ENCODE measurements at places on chromosomes 11 and 22.

GRCh38 chr11:121426476-121427399 is 25.4 kb upstream of the SORL1 start:
- no peak for DNase-seq

GRCh38 chr11:75023446-75024067 is 34.8 kb downstream of the NEU3 start:
- DNase-seq: no peak

- no peak for DNase-seq
These were observed 9.5 kb upstream of the ELF5 start for GRCh38 chr11:34523053-34523452.

DNA sequence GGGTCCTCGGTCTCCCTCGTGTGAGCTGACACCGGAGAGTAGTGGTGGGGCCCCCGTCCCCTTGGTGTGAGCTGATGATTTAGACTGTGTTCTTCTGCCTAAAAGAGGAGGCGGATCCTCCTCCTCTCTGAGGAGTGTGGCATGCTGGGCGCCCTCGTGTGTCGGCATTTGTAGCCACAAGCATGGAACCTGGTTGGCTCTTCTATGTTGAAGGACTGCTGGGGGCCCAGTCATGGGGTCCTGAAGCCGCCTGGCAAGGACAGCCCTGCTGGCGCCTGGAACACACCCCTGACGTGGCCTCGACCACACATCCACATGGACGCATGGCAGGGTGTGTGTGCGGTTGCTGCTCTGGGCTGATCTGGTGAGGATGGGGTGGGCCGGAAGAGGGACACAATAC is 50.2 kb downstream of the AP2A2 start:
- DNase-seq: no peak

GRCh38 chr11:130947889-130948288 is 31.6 kb upstream of the SNX19 start:
- no peak for DNase-seq

DNA sequence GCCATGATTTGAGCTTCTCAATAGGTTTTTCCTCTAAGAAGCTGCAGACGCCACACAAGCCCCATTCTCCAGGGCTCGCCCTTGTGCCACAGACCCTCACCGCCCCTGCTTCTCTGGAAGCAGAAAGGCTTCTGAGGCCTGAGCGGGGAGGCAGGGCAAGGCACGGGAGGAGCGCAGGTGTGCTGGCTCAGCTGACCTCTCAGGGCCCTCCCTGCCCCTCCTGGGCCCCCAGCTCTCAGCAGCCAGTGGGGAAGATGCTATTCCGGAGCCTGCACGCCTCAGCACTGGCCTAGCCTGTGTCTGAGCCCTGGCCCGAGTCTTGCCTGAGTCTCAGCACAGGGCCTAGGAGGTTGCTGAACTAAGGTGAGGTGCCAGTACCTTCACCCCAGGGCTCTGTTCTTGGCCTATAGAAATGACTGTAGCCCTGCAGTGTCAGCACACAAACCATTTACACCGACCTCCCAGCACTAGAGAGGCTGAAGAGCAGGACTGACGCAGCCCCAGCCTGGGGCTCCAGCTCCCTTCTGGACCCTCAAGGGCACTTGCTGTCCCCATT is 47.1 kb upstream of the LMO1 start:
- DNase-seq: no peak

DNA sequence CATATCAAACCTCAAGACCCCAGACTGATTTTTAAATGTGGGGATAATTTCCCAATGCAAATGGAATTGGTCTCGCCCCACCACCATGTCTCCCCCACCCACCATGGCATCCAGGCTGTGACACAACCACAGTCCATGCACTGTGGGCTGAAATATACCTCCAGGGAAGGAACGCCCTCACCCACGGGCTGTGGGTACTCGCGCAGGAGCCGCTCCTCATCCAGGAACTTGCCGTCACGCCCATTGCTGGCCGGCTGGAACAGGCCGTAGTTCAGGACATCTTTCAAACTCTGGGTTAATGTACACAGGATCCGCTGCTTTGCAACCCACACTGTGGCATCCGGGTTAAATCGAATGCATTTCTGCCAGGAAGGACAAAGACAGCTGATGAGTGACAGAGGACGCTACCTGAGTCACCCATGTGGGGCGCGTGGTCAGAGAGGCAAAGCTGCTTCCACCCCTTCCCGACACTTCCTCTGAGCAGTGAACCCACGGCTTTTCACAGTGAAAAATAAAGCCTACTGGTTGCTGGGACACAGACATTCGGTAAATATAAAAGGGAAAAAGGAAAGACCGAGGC is 133.6 kb downstream of the SHANK2 start:
- no peak for DNase-seq

GRCh38 chr11:58567889-58568512 is 7.7 kb downstream of the LPXN start:
- DNase-seq: peak; percentile 14

GRCh38 chr11:96314326-96315020 is 28.5 kb downstream of the MAML2 start:
- no peak for DNase-seq

- no peak for DNase-seq
These were observed 105.6 kb upstream of the SYN3 start for GRCh38 chr22:33163815-33164214.

DNA sequence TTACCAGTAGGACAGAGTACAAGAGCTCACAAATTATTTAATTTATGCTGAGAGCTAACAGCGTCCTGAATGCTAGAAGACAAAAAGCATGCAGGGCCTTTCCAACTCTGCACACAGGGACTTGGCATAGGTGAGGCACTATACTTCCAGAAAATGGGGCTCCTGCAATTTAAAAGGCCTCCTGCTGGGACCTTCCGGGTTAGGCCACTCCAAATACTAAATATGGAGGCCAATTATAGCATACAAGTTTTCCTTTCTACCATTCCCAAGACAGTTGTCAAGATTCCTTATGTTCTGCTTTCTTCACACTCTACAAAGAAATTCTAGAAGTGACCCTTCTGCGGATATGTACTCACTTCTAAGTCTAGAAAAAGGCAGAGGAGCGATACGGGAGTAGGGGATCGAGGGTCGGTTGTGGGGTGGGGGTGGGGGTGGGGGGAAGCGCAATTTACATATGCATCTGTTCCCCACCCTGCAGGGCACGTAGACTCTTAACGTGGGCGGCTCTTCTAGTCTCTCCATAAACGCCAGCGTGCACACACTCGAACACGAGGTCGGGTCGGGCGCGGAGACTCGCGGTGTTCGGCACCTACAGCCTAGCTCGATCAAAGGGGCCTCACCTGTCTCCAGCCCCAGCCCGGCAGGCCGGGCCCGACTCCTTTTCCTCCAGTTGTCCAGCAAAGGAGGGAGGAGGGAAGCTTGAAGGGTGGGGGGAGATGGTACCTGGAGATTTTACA is 728 bp downstream of the DCUN1D5 start:
- no peak for DNase-seq

DNA sequence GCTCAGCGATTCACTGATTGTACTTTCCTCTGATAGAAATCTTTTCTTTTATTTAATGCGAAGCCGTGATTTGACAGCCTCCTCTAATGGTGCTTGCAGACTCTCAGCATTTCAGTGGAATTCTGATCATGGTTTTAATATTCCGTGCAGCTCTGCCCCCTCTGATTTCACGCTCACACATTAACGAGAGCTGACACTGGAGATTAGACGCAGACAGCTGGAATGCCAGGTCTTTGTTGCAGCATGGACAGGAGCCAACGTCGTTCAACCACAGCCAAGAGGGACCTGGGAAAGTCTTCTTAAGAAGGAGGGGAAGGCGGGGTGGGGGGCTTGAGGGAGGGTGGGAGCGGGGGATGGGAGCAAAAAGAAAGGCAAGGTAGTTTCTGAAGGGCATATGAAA is 186.4 kb downstream of the BLID start:
- no peak for DNase-seq

- no peak for DNase-seq
These were observed 237.8 kb downstream of the NXPE2 start for GRCh38 chr11:114915871-114916805.

GRCh38 chr11:93655047-93655446 is 6.4 kb upstream of the CEP295 start:
- DNase-seq: no peak

DNA sequence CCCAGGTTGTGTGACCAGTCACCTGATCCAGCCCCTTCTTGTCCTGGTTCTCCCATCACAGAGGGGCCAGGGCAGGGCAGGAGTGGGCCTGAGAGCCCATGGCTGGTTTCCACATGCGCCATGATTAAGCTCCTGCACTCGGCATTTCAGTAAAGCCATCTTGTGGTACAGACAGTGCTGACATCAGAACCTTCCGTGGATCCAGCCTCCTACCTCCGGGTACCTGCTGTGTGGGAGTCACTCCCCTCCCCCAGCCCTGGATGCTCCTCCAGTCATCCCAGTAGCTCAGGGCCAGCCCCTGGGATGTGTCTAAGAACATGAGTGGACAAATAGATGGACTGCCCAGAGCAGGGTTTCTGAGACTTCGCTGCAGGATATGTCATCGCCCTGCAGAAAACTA is 22.1 kb upstream of the MGAT3 start:
- no peak for DNase-seq

DNA sequence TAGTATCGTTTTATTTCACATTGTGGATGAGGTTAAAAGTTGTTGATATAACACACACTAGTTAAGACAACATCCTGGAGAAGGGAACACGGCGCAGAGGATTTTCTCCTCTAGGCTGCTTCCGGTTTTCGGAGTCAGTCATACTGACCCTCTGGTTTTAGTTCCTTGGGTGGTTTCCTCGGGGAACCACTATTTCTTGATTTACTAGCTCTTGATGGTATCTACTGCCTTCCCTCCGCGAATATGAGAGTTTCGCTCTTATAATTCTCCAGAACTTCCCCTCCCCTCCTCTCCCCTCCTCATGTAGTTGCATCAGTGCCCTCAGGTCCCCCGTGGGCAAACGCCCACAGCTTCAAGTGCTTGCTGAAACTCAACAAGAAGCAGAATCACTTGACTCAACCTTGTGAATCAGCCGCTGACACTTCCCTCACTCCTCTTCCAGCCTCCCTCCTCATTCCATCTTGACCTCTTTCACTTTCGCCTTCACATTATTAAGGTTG is 15.9 kb upstream of the APOBEC3A start:
- DNase-seq: no peak

DNA sequence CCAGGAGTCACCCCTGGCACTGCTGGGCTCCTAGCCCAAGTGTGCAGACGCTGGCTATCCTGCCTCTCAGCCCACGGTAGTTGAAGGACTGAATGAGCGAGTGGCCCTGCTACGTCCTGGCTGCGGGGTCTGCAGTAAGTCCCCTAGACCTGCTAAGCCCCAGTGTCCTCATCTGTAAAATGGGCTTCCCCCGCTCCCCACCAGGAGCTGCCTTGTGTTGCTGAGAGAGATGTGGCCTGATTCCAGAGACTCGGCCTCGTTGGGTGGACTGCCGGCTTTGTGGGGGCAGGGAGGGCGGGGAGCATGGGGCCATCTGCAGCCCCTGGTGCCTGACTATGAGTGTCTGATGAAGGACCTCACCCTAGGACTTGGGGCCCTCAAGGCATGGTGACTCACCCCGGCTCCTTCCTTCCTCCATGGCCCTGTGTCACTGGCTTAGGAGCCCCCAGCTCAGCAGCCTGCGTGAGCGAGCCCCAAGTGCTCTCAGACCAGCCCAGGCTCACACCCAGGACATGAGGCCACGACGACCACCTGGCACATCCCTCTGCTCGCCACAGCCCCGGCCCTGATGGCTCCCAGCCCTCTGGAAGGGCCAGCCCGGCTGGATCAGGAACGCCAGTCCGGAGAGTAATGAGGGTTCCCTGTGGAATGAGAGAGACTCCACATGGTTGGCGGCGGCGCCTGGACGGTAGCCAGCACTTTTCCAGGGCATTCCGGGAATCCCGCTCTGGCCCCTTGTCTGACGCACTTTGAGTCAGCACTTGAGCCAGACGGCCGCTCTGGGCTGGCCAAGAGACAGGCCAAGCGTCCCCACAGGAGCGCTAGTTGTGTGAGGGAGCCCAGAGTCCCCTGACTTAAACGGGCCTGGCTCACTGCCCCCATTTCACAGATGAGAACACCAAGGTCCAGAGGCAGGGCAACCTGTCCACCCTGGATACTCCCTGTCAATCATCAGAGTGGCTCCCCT is 50.5 kb upstream of the SHISAL1 start:
- no peak for DNase-seq

DNA sequence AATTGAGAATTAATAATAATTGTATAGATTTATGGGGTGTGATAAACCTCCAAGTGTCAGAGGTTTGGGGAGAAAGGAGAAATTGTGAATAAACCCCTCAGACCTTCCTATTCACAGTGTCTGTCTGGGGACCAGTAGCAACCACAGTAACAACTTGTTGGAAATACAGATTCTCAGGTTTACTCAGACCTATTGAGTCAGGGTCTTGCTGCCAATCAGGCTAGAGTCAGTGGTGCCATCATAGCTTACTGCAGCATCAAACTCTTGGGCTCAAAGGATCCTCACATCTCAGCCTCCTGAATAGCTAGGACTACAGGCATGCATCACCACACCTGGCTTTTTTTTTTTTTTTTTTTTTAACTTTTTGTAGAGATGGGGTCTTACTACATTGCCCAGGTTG is 17.3 kb downstream of the SLC3A2 start:
- DNase-seq: no peak

DNA sequence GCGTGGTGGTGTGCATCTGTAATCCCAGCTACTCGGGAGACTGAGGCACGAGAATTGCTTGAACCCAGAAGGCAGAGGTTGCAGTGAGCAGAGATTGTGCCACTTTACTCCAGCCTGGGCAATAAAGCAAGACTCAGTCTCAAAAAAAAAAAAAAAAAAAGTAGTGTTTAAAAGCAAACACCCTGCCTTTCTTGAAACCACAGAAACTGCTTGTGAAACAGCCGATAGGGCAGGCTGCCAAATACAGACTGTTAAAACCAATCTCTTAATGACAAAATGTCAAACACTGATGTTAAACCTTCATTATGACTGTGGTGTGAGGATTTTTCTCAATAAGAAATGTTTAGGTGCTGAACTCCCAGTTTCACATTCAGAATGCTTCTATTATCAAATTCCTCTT is 27.3 kb downstream of the MARK2 start:
- no peak for DNase-seq

DNA sequence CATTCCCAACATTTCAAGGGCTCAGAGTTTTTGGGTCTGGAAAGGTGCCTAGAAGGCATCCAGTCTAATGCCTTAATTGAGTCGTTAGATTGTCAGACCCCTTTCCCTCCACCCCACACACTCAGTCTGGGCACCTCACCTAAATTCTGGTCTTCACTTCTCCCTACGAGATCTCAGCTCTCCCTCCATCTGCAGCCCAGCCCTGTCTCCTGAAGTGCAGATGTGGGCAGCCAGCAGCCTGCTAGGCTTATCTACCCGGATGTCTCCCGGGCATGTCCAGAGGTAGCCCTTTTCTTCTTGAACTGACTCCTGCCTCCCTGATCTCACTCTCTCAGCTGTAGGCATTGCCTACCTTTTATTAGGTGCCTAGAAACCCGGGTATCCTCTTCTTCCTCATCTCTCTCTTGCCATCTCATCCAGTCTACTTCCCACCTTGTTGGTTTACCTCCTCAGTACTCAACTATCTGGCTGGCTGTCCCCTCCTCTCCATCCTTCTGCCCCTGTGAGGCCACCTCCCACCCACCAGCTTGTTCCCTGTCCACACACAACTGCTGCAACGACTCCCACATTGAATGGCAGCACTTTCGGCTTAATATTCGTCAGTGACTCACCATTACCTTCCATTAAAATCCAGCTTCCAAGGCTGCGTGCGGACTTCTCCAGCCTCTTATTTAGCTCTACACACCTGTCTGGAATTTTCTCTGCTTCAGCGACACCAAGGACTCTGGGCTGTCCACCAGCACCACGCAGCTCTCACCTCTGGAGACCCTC is 6.2 kb downstream of the SEPTIN3 start:
- DNase-seq: no peak
